Suppressor macrophage treated with lipopolysaccharide for 4 hours (primary cell): ENCODE measurements at places on chromosomes 12 and 14.
A peak's percentile ranks its signal among the peaks of the same experiment; 100 is the strongest.

- DNase-seq: no peak
Measured at GRCh38 chr12:113069751-113070116, 13.2 kb downstream of the DTX1 start.

DNA sequence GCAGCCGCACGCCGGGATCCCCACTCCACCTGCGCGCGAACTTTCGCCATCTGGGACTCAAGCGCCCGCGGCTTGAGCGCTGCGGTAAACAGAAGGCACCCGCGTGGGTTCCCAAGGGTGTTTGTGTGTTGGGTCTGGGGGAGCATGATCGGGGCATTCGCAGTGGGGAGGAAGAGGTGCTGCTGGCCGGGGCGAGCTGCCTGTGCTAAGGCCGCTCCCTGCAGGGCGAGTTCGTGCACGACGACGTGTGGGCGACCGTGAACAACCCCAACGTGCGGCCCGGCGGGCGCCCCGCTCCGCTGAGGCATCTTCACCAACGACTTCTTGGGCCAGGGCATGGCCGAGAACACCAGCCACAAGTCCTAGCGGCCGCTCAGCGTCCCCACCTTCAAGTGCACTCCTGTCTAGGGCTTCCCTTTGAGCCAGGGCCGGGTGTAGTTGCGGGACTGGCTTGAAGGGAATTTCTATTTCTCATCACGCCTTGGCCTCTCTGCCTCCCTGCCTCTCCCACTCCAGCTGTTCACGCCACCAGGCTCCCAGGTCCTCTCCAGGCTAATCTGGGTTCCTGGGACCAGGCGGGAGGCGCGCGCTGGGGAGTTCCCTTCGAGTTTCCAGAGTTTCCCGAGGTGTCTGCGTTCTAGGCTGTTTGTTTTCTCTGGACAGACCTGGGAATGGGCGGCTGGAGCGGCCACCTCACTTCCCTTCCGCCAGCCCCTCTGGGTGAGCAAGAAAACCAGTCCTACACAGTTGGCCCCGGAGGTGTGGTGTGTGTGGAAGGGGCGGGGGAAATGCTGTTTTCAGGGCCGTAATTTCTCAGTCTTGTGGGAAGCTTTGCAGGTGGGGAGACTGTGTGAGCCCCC, 417.8 kb upstream of the TMTC1 start:
- DNase-seq: no peak

- peak; percentile 93 for DNase-seq
Measured at GRCh38 chr14:93533842-93534241, 103.1 kb downstream of the UNC79 start.

DNA sequence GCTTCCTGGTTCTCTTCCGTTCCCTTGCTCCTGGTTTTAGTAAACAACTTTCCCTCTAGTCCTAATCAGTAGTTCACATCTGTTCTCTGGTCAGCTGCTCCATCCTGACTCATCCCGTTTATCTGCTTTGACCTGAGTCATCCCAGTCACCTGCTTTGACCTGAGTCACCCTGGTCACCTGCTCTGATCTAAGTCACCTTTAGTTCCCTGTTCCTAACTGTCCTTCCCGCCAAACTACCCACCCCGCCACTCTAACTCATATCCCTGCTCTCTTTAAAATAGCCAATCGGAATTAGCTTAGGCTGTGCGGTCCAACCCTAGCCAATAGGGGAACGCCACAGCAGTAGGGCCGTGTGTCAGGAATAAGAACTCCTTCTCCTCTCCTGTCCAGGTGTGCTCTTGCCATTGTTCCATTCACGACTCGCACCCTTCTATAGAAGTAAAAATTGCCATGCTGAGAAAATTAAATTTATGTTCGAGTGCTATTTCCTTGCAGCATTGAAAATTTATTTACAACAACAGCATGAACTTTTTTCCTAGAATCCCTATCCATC, 3.1 kb upstream of the ANKRD33 start:
- DNase-seq: no peak

GRCh38 chr12:32906399-32907165, 10.0 kb upstream of the PKP2 start:
- no peak for DNase-seq

- no peak for DNase-seq
Measured at GRCh38 chr14:34993426-34993825, 10.6 kb downstream of the SRP54 start.

- no peak for DNase-seq
Measured at GRCh38 chr14:33184587-33184986, 245.9 kb downstream of the NPAS3 start.

DNA sequence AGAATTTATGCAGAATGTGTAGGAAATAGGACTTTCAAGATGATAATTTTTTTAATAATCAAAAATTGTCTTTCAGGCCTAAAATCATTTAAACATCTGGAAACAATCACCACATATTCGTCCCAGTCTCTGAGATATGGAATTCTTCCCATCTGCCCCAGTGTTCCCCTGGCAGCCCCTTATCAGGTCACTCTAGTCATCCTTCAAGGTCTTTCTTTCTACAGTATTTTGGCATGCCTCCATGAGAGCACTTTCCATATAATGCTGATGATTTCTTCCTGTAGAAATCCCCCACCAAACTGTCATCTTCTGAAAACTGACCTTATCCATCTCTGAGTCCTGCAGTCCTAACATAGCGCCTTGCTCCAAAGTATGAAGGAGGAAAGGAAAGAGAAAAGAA, 422.1 kb downstream of the RPS29 start:
- DNase-seq: no peak

DNA sequence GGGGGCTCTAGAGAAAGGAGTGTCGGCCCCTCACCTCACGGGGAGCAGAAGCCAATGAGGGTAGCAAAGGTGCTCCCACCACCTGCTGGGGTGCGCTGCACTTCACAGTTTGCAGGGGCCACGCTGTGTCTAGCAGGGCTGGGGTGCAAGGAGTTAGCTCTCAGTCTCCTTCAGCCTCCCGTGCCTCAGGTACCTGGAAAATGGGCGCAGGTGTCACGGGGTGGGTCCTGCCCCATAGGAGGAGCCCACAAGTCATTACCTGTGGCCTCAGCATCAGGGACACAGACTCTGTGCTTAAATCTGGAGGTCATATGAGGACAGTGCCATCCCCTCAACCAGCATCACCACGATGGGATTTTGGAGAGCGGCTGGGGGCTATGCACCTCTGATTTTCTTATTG, 326.7 kb downstream of the ADGRD1 start:
- no peak for DNase-seq

- DNase-seq: no peak
Measured at GRCh38 chr14:71692496-71692895, 239.7 kb upstream of the RGS6 start.

GRCh38 chr14:76918256-76918781, 92.1 kb downstream of the LRRC74A start:
- DNase-seq: peak; percentile 80
